ENCODE measurements at places on chromosomes 1 and 21.

DNA sequence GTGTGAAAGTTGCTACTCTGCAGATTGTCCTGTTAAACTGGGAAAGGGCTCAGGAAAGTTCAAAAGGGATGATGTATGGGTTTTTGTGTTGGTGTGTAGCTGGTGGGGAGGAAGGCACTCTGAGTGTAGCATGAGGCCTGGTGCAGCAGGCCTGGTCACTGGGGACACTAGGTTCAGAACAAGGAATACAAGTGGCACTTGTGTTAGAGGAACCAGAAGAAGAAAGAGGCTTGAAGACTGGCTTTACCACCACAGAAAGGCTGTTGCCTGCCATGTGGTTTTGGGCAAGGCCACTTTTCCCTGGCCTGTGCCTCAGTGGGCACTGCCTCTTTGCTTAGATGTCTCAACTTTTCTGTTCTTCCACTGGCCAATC lies 122.8 kb downstream of the NOS1AP start:
- no peak for DNase-seq

DNA sequence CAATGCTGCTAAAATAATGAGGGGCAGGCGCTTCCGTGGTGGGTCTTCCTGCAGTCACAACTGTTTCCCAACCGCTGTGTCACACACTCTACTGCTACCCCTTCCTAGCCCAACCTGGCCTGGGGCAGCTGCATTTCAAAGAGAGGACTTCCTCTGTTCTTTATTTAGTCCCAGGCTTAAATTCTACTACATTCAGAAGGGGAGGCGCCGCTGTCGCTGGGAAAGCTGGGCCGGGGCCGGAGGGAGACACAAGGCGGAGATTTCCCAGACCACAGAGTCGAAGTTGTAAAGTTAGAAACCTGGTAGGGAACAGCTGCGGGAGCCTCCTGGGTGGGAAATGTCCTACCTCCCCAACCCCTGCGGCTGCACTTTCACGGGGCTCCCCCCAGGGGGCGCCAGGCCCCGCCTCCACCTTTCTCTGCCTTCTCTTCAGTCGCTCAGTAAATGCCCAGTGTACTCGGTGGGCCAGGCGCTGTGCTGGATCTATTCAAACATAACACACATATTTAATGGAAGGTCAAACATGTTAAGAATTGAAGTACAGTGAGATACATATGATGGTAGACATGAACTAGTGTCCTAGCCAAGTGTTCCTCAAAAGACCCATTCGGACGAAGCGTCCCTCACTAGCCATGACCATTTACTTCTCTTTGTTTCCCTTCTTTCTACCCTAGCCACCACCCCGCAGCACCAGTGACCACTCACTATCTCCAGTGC lies 23.1 kb downstream of the DYRK3 start:
- no peak for DNase-seq

- no peak for DNase-seq
These were observed 133.9 kb upstream of the SGIP1 start for GRCh38 chr1:66399888-66400529.

- DNase-seq: no peak
These were observed 160.1 kb downstream of the CTH start for GRCh38 chr1:70571191-70571590.

DNA sequence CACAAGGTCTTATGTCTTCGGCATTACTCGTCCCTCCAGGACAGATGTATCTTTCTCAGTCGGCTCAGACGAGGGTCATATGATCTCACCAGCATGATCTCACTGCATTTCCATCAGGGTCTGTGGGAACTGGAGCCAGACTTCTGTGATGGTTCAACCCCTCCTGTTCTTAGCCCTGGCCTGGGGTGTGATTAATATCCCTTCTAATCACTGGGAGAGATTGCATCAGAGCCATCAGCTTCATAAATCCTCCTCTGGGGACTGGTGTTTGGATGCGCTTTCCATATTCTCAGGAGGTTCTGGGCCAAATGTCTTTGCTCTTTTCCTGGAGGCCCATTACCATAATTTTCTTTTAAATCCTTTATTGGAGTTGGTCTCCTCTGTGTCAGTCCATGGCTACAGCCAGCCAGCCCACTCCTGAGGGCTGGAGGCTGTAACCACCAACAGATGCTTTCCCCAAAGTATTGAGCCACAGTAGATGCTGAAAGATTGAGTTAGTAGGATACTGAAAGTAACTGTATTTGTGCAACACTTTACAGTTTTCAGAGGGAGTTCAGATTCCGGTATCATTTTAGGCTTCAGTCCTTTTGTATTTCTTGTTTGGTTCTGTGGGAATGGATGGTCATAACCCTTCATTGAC lies 20.0 kb downstream of the CACNA1E start:
- DNase-seq: no peak
